ENCODE measurements at places on chromosomes 11 and 22.

DNA sequence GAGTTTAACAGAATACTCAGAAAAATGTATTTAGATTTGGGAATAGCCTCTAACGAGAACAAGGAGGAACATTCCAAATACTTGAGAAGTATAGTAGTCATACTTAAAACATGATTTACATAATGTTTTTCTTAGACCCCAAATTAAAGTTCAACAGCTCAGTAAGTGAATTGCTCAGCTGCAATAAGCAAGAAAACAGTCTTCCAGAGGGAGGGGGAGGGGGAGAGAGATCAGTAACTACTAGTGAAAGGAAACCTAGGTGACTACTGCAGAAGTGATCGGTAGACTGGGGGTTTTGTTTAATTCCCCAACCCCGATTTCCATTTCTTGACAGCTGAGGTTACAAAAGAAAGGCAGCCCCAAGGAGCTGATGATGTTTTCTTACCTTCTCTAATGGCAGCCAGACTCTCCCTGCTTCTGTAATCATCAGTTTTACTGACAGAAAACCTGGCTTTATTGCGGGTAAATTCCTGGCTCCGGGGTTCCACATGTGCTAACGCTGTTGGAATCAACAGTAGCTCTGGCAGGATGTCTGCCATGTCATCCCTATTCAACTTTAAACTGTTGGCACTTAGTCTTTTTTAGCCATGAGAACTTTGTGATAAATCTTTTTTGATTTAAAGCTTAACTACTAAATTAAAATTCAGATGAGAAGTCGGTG is 82.4 kb upstream of the BIRC3 start:
- DNase-seq, result no peak

DNA sequence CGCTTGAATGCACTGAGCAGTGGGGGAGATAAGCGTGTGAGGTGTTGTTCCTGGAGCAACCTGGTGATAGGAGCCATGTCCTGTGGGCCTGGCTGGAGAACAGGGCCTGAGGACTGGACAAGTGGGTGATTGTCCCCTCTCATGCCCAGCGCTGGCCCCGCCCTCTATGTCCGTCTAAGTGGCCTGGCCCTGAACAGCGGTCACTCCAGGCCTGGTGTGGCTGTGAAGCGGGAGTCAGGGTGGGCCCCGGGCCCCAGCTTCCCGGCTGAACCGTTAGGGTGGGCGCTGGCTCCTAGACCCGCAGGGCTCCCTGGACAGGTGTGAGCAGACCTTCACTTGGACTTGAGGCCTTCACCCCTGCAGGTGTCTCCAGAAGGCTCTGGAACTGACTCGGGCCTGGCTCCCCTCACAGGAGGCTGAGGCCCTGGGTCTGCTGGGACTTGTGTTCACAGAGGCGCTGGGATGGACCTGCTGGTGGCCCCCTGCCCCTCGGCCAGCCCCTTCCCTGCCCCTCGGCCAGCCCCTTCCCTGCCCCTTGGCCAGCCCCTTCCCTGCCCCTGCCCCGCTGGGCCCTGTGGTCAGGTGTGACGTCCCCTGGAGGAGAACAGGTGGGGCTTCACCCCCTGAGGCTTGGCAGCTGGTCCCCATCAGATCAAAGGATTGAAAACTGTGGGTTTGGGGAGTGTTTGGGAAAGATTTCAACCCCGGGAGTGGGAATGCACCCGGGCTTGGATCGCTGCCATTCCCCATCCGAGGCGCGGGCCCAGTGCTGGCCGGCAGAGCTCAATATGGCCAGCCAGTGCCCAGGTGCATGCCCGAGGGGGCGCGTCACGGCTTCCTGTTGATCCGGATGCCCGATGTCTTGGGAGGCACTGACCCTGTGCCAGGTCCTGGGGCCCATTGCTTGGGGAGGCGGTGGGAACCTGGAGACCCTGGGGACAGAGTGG is 3.2 kb upstream of the MUC6 start:
- no peak for DNase-seq

DNA sequence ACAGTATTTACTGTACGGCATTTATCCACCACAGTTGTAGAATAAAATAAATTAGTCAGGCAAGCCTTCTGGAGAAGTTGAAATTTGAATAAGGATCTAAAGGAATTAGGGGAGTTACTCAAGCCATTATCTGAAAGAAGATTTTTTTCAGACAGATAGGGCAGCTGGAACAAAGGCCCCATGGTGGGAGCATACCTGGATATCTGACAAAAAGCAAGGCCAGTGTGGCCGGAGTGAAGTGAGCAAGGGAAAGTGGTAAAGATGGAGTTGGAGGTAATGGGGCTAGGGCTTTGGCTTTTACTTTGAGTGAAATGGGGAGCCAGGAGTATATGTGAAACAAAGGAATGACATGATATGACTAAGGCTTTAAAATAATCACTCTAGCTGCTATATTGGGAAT is 45.7 kb upstream of the PSMA1 start:
- DNase-seq, result no peak

DNA sequence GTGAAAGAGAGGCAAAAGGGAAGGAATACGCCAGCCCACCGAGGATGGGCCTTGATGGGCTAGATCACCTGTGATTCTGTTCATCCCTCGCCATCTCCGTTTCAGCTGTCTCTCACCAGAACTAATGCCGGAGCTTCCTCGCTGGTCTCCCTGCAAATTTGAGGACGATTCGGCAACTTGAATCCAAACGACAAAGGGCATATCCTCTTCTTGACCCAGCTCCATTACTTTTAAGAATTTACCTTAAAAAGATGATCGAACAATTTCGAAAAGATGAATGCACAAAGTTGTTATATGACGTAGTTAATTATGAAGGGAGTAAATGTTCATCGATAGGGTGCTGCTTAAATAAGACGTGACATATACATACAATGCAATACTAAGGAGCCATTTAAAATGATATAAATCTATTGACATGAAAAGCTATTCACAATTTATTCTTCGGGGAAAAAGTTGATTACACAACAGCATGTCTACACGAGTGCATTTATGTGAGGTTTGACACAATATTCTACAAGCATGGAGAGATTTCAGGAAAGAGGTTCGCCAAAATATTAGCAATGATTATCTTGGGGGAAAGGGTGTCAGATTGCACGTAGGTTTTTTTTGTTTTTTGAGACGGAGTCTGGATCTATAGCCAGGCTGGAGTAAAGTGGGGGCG is 937 bp upstream of the FAM168A start:
- no peak for DNase-seq

GRCh38 chr11:129589190-129589860 is 213.7 kb downstream of the BARX2 start:
- no peak for DNase-seq

- no peak for DNase-seq
Measured at GRCh38 chr22:45644714-45645113, 26.9 kb upstream of the ATXN10 start.

DNA sequence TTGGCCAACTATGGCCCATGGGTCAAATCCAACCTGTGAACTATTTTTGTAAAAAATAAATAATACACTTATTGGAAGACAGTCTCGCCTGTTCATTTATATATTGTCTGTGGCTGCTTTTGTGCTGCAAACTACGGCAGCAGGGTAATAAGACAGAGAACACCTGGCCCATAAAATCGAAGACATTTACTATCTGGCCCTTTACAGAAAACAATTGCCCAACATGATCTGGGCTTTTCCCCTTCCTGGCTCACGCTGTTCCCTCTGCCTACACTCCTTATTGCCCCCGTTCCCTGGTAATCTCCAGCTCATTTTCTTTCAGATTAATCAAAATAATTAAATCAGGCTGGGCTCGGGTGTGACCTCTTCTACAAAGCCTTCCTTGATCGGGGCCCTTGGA is 5.6 kb downstream of the PLAAT2 start:
- DNase-seq, result no peak

GRCh38 chr11:28072321-28072720 is 35.6 kb downstream of the KIF18A start:
- no peak for DNase-seq

DNA sequence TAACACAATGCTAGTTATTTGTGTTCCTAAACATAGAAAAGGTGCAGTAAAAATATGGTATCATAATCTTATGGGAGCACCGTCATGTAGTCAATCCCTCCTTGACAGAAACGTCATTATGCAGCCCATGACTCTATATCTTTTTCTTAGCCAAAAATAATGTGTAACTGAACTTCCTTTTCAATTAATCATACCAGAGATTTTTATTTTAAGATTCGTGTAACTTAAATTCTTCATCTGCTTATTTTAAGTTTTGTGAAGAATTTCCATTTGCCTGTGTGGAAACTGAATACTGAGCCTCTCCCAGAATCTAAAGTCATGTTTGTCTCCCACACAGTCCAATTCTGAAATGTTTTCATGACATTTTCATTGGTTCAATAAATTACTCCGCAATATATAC is 699.1 kb downstream of the KCNA4 start:
- DNase-seq, result no peak

DNA sequence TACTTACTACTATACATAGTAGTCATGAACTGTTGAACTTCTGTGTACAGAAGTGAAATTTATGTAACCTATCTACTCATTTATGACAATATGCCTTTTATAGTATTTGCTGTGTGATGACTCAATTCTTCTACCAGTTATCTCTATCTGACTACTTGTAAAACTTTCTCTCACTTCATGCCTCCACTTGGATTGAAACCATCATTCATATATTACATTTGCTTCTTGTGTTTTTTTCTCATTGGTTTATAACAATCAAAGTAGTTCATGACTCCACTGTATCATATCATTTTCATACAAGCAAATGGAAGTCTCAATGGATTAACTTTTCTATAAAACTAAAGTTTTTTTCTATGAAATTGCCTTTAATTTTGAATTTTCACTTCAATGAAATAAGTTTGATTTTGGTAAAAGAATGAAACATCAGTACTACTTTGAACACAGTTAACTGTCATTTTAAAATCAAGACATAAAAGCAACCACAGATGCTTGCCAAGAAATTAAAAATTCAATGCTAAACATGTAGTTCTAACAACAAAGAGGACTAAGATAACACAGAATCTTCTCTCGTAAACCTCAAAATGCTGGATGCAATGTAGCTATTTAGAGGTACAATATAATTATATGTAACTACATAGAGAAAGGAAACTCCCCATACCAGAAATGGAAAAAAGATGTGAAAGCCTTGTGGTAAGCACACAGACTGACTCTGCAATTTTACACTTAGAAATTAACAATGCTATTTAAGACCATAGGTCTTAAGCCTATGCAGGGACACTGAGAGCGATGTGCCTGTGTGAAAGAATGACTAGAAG is 27.6 kb upstream of the EXPH5 start:
- no peak for DNase-seq

GRCh38 chr22:19522881-19523239 is 1.4 kb downstream of the CLDN5 start:
- no peak for DNase-seq

All from erythroblast (primary cell).